Hematopoietic multipotent progenitor cell treated with erythropoietin and hydrocortisone succinate and interleukin-3 and kit ligand, for 17 days (in vitro differentiated cells): ENCODE measurements at places on chromosomes 7 and 10.
A peak's percentile ranks its signal among the peaks of the same experiment; 100 is the strongest.

DNA sequence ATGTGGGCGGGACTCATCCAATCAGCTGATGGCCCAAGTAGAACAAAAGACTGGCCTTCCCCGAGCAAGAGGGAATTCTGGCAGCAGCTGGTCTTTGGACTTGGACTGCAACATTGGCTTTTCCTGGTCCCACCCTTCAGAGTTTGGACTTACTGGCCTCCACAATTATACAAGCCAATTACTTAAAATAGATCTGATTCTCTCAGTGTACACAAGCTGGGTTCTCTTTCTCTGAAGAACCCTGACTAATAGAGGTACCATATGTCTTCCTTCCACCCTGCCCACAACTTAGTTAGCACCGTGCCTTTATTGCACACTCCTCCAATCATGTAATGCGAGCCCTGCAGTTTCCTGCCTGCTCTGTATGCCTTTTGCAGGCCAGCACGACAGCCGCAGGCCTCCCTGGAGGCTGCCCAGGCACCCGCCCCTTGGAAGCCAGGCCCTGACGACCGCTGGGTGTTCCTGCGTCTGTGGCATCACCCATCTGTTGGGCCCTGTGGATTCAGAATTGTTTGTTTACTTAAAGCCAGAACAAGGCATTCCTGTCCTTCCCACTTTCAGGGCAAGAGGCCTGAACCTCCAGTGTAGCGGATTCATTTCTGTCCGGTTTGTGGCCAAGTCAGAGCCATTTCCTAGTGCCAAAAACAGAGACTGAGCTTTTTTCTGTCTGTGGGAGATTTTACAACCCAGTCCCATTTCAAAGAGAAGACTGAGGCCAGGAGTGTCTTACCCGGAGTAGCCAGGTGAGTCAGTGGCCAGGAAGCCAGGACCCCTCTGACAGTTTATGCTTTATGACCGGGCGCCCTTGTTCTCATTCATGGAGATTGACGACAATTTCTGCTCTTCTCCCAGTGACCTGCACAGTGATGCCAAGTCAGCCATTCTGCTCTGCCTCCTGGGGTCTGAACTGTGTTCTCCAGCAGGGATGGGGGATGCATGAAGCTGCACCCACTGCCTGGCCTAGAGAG is 968 bp upstream of the INMT start:
- DNase-seq: no peak

- no peak for DNase-seq
Measured at GRCh38 chr7:100156331-100157068, 2.0 kb downstream of the TRAPPC14 start.

DNA sequence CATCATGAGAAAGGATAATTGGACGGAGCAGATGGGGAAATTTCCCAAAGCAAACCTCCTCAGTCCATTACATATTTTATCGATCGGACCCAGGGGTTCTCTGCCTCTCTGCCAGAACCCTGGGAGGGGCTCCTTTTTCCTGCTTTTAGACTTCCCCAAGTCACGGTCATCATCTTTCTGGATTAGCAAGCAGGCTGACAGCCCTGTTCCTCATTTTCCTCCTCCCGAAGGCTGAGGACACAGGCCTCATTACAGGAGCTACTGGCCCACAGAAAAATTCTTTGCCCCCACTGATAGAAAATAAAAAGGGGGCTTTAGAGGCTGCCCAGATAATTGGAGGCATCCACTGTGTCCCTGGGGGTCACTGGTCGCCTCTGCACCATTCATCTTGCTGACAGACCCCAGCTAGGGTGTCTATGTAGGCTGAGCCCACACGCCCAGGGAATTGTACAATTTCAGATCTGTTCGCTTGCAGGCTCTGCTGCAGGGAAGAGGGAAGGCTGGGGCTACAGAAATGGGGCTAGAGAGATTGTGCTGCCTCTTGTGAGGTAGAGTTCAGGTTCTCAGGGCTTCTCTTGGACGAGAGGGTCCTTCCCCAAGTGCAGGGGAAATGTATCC is 125.7 kb upstream of the SDK1 start:
- no peak for DNase-seq

GRCh38 chr10:75000748-75001321 is 110.6 kb upstream of the SAMD8 start:
- no peak for DNase-seq

DNA sequence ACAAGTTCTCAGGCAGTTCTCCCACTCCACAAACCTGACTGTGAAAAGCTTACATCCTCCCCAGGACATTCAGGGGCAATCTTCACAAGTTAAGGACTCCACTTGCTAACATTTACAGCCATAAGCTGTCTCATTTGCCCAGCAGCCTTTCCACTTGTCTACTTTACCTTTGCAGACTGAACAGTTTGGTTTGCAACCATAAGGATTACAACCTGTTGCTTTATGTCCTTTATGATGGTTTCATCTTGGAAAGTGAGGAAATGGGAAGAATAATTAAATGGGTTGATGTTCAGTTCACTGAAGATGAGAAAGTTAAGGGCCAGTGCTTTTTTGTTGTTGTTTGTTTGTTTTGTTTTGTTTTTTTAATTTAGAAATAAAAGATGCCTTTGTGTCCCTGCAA is 92.4 kb downstream of the FAM204A start:
- DNase-seq: no peak

GRCh38 chr10:5515948-5516761 is 8.6 kb upstream of the CALML3 start:
- DNase-seq: no peak

GRCh38 chr7:29167721-29168120 is 21.4 kb upstream of the CPVL start:
- no peak for DNase-seq

- no peak for DNase-seq
Measured at GRCh38 chr7:102152672-102153598, 133.7 kb upstream of the SH2B2 start.

DNA sequence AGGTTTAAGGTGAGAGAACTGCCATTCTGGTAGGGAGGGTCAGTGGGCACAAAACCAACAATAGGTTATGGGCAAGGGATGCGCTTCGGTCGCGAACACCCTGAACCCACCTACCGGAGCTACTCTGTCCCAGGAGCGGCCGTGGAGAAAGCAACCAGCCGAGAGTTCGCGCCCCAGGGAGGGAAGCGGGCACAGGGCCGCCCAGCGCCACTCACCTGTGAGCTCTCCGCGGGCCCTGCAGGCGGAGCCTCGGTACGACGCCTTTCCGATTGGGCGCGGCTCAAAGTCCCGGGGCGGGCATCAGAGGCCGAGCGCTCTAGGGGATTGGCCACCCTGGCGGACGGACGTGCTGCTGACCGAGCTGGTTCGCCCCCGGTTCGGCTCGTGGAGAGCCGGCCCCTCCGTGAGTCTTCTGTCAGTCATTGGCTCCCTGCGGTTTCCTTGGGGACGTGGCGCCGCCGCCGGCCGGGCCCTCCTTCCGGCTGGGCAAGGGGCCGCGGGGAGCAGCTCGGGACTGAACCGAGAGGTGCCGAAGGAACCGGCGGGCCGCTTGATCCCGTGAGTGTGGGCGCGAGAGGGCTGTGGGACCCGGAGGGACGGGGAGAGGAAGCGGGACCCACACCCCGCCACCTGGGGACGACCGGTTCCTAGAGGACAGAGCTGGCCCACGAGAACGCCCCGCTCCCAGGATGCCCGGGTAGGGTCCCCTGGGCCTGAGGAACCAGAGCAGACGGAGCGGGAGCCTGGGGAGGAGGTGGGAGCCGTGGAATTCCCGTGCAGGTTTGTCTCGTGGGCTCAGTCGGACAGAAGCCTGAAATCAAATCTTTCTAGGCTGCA is at the start of gene ENTPD7:
TSS of gene ENTPD7 (plus strand) at position 479 of the 837 bp plus-strand sequence. CDS start 448 bp downstream, outside the sequence.
- peak; percentile 88 for DNase-seq

GRCh38 chr10:80924063-80924952 is 386.6 kb downstream of the SH2D4B start:
- DNase-seq: peak; percentile 6

DNA sequence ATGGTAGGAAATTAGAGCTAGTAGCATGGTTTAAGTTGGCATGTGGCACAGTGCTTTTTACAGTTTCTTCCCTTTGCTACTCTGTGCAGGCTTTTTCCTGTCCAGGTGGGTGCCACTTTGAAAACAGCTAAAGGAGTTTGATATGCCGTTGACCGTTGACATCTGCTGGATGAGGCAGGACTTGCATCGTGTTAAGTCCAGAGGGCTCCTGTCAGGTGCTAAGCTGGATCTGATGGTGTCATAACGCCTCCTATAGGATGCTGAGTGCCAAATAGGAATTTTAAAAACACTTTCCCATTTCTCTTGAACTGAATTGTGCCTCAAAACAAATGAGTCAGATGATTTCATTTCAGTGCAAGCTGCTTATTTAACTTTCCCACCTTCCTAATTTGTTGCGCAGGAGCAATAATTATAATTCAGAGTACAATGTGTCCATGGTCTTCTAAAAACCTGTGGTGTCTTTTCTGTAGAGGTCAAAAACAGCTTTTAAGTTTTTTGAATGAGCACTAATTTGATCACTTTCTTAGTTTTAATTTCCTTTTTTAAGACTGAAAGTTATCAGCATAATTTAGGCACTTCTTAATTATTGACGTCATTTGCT is 178.3 kb downstream of the CDCA7L start:
- DNase-seq: peak; percentile 7

GRCh38 chr10:100537475-100537874 is 1.7 kb downstream of the HIF1AN start:
- no peak for DNase-seq

DNA sequence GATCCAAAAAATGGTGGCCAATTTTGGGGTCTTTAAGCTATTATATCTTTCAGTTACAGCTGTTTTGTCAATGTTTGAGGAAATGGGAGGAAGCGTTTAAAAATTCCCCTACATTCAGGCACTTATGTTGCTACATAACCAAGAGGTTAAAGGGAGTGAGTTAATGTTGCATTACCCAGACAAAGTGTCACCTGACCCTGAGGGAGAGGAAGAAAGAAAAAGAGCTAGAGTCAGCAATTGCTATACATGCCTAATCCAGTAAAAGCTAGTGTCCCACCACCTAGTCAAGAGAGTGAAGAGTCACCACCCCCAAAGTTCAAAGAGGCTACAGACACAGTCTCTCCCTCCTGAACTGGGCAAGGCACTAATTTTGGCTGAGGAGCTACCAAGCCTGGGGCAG is 69.5 kb upstream of the ZNF92 start:
- no peak for DNase-seq

DNA sequence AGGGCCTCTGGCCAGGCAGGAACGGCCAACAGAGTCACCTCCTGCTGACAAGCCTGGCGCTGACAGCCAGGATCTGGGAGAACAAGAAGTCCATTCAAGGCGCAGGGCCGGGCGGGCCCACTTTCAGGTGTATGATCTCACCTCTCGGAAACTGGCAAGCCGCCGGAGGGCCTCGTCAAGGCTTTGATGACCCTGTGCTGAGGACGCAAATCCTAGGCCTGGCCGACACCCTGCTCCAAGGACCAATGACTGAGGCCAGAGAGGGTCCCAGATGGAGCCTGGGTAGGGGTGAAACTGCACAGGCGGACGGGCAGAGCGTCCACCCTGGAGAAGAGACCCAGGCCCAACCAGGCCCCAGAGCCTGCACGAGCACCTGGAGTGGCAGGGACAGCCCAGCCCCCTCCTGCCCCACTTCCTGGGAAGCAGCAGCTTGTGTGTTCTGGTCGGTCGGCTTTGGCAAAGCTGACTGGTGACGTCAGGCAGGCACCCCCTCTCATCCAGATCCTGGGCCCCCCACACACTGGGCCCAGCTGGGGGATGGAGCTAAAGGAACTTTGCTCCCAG is 30.6 kb downstream of the MYL10 start:
- no peak for DNase-seq

- DNase-seq: no peak
Measured at GRCh38 chr7:22543169-22543568, 43.2 kb upstream of the STEAP1B start.

DNA sequence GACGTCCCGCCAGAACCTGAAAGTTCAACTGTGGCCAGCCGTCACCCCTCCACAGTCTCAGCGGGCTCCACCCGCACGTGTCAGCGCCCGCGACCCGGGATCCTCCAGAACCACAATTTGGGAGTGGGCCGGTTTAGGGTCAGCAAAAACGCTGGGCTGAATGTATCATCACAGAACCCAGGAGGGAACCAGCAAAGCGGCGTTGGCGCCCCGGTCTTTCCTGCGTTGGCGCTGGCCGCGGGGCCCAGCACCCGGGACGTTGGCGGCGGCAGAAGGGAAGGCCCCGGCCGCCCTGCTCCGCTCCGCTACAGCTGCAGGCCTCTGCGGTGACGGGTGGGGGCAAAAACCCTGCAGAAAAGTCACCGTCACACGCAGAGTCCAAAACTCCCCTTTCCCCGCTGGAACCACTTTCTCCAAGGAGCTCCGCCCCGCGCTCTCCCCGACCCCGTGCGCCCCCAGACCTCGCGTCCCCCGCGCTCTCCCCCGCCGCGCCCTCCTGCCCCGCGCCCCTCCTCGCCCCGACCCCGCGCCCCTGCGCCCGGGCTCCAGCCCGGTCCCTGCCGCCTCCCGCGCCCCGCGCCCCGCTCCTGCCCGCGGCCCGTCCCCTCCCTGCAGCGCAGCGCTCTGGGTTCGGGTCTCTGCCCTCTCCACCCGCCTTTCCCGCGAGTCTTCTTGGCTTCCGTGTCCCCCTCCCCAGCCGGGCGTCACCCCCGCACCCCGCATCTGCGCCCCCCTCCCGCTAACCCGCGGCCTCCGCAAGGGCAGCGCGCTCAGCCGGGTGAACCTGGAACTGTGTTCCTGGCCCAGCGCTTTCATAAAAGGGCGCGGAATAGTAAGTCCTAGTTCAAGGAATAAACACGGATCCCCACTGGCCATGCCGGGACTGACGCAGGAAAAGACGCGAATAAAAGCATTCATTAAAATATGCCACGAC is 24.0 kb upstream of the RNF32 start:
- DNase-seq: no peak

- no peak for DNase-seq
Measured at GRCh38 chr7:30084212-30084611, 50.6 kb upstream of the MTURN start.

DNA sequence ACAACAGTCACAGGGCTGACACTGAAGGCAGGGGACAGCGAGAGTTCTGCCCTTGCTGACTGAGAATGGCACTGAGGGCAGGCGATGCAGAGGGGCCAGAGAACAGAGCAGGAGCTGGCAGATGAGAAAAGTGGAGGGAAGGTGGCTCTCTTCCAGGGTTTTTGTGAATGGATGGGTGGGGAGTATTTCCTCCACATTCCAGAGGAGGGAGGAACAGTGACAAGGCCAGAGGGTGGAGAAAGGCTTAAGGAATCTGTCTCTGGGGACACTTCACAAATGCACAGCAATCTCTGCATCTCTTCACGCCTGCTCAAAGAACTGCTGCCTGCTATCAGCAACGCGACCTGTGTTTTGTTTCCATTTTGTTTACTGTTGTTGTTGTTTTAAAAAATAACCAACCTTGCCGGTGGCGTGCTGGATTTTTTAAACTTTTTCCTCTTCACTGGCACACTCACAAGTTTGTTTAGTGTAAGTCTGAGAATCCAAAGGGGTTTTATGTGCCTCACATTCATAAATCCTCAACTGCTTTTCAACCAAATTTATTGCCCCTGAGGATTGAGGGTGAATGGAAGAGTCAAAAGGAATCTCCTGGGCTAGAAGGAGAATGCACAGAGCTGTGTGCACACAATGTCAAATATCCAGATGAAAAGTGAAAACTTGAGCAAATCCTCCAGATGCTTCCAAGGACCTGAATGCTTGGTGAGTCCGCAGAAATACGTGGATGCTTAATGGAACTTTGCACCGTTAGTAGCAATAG is 129.3 kb downstream of the GLI3 start:
- DNase-seq: no peak
